ENCODE measurements at places on chromosomes 6 and 20.

- DNase-seq = no peak
Observed at GRCh38 chr6:4776493-4777393, 539 bp downstream of the CDYL start.

DNA sequence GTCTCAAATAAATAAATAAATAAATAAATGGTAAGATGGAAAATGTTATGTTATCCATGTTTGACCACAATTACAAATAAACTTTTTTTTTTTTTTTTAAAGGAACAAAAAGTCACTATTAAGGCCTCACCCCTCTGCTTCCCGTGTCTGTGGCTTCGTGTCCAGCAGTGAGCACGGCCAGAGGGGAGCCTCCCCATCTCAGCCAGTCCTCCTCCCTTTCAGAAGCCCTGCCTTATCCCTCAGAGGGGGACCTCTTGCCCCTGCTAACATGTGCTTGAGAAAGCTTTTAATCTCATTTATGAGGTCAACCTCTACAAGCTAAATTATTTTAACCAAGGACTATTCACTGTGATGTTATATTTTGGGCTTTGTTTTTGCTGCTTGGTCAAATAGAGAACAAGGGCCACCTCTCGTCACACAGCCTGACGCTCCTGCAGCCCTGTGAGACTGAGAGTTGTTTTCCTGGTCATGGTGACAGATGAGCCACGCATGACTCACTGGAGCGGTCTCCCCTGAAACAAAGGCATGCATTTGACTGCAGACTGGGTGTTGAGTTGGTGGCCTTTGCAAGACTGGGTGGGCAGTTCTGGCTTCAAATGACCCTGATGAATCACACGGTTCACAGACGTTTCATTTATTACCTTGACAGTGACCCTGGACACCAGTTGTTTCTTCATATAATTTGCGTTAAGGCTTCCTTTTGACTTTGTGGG lies 131.8 kb downstream of the TIAM2 start:
- DNase-seq = no peak

DNA sequence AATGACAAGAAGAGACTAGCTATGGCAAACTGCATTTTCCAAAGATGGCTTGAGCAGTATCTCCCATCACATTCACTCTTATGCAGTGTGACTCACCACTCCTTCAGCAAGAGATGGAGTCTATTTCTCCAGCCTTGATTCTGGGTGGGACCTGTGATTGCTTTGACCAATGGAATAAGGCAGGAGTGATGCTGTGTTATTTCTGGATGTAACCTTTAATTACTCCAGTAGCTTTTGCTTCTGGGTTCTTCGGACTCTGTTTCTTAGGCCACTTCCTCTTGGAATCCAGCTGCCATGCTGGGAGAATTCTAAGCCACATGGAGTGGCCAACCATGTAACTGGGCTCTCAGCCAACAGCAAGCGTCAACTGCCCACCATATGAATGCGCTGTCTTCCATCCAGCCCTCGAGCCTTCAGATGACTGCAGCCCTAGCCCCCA lies 50.7 kb downstream of the TGM2 start:
- no peak for DNase-seq

DNA sequence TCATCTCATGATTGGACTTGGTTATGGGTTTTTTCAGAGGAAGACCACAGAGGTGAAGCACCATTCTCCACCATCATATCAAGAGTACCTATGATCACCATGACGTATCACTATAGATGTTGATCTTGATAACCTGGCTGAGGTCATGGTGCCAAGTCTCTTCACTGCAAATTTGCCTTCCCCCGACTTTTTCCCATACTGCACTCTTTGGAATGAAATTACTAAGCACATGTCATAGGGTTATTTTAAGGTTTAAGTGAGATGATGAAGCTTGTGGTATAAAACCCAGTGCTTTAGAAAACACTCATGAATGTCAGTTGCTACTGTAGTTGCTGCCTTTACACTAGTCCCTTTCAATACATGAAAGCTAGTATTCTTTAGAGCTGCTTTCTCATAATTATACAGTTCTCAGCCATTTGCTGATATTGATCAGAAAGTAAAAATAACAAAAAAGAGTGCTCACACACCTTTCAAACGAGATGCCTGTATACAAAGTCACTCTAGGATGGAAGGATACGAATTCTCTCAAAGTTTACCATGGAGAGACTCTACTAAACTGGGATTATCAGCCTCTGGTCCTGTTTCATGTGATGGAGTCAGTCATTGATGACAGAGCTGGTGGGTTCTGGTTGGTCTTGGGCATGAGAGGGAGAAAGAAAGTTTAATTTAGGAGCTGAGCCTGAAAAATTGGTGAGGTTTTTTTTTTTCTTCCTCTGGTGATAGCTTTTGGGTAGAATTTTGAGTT lies 228.1 kb downstream of the PRL start:
- DNase-seq = no peak

DNA sequence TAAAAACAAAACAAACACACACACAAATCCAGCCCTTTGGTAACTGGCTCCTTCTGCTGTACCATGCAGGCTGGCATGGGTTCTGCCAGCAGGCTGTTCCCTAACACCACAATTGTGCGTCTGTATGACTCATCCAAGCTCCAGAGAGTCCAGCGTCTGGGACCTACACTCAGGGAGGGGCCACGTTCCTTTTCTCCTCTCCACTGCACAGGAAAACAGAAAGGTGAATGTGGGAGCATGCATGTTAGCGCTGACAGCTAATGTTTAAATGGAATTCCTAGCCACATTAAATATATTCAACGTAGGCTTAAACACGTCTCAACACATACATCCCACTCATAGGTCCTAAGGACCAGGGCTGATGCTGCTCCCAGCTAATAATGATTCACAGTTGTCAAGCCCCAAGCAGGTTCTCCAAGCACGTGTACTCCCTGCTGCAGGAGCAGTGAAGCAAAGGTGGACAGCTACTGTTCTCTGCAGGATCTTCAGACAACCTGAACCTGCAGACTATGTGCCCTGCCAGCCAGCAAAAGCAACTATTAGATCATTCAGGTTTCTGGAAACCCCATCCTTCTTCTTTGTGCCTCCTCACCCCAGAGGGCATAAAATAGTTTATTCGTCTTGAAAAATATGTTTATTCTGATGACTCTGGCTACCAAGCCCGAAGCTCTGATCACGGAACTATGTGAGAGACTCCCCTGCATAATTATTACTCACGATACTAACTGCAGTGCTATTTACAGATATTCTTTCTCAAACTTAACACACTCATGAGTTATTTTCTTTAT lies 20.9 kb downstream of the MAP1LC3A start:
- peak; percentile 57 for DNase-seq

GRCh38 chr6:106927531-106928398 lies 46.8 kb downstream of the CD24 start:
- DNase-seq = no peak

DNA sequence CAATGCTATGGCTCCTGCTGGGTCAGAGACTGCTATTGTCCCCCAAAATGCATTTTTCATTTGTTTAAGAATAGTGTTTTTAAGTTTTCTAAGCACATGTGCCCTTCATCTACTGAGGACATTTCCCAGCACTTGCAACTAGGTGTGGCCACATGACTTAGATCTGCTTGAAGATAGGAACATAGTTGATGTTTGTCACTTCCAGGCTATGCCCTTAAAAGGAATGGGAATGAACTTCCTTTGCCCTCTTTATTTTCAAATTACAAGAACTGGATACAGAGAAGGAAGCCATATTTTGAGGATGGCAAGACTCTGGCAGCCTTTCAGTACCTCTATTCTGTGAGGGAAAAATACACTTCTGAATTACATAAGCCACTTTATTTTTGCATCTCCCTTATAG lies 203.0 kb upstream of the TFAP2D start:
- no peak for DNase-seq

DNA sequence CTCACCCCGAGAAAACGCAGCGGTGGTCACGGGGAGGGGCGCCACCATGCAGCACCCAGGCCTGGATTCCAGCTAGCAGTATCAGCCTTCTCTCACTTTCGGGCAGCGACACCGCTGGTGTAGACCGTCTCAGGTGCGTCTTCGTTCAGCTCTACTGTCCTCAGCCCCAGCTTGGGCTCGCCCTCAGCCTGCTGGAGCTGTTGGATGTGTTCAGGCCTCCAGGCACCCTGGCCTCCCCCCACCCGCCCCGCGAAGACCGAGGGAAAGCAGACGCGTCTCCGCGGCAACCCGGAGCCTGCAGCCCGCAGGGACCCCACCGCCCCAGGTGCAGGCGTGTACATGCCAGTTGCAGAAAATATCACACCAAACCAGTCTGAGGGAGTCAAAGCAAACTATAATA lies 60.8 kb upstream of the CARMIL1 start:
- DNase-seq = no peak

DNA sequence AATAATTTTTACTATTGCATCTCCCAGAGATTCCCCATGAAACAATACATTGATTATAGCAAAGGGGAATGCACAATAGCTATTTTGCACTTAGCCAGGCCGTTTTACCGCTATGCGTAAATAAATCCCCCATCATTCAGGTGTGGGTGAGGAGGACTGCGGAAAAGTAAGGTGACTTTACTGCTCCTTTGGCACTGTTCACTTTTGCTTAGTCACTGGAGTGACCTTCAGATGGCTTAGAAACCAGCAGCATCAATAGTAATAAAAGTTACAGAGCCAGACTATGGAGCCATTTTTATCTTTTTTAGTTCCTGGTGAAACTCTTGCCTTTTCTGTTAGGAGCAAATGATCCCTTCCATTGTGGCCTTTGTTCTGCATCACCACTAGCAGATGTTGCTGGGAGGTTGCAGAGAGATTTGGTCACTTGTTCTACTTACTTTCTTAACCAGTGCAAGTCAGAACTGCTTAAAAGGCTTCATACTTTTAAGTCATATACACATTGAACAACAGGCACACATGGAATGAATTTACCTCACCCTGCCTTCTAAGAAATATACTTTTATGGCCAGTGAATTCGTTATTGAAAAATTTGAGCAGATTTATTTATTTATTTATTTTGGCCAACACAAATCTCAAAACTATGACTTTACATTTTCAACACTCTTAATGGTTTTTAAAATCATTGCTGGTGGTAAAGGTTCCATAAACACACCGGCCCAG lies 12.1 kb upstream of the BTBD3 start:
- DNase-seq = peak; percentile 12

DNA sequence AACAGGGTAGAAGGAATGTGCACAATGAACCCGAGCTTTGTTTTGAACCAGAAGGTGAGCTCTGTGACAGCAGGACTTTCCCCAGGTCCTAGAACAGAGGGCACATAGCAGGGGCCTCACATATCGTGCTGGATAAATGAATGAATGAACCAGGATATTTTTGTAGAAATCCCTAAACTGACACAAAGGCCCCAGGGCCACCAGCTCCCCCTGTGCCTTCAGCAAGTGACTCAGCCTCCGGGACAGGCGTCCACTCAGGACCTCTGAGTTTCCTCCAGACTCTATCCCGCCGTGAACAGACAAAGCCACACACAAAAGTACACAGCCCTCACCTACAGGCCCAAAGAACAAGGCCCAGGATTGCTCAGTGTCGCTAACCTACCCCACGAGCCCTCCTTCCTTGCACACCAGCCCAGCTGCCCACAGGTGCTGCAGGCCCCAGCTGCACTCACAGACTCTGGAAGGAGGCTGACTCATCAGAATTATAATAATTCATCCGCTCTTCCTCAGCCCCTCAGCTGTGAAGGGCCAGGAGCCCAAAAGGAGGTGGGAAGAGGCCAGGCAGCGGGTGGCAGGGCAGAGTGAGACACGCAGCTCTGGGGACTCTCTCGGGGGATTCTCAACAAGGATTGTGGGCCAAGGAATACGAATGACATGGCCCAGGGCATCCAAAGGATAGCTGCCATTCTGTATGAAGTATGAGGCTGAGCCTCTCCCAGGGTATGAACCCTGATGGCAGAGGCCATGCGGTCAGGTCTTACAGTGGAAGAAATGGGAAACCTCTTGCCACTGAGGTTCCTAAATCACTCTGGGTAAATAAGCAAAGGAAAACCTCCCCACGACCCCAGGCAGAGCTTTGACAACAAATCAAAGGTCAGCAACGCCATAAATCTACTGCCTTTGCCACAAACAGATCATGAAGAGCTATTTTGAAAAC lies 40.9 kb downstream of the SUMO4 start:
- DNase-seq = no peak

GRCh38 chr20:12925210-12925755 lies 83.5 kb upstream of the SPTLC3 start:
- peak; percentile 81 for DNase-seq

- no peak for DNase-seq
Observed at GRCh38 chr6:152268846-152269442, 368.2 kb downstream of the SYNE1 start.

- DNase-seq = no peak
Observed at GRCh38 chr6:91031581-91031980, 444.7 kb upstream of the MAP3K7 start.

DNA sequence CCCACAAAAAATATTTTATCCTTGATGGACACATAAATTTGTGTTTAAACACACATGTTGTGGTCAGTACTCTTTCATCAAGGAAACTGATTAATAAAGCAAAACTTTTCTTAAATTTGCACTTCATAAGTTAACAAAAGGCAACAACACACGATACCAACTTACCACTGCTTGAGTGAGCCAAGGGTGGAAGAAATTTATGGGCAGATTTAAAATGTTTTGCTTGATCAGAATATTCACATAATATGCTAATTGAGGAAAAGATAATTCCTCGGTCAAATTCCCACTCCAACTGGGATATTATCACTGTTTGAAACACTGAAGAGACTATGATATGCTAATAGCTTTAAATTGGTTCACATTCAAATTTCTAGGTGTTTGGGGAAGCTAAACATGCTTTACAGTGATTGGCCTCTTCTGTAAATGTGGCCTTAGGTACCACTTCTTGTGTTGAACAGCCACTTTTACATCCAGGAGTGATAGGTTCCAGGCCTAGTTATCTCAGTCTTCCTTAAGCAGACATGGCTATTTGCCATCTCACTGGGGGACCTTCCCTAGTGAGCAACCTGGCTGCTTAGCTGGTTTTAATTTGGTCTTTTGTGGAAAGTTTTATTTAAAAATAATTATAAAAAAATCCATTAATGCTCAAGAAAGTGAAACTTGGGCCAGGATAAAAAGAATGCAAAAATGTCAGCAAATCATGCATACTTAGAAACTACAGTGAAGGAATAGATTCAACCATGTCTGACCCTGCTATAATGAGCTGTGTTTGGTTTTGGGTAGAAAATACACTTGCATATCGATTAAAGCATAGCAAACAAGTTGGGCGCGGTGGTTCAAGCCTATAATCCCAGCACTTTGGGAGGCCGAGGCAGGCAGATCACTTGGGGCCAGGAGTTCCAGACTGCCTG lies 221.2 kb upstream of the MAP3K7 start:
- no peak for DNase-seq

DNA sequence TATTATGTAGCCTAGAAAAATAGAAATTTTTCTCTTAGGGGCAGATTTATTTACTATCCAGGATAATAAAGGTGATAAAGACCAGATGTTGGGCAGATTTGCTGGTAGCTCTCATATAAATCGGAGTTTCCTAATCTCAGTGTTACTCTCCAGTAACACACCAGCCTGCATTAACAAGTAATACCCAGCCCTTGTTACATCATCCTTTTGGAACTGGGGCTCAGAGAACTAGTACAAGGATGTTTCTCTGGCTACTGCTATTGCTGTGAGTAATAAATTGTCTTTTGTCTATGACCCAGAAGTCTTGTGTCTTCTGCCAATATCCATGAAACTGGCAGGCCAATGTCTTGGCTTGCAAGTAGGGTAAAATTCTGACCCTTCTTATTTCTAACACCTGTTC lies 16.8 kb downstream of the TPD52L1 start:
- no peak for DNase-seq

All from NCI-H524 (cell line).